ENCODE measurements at places on chromosomes 11 and 22.

DNA sequence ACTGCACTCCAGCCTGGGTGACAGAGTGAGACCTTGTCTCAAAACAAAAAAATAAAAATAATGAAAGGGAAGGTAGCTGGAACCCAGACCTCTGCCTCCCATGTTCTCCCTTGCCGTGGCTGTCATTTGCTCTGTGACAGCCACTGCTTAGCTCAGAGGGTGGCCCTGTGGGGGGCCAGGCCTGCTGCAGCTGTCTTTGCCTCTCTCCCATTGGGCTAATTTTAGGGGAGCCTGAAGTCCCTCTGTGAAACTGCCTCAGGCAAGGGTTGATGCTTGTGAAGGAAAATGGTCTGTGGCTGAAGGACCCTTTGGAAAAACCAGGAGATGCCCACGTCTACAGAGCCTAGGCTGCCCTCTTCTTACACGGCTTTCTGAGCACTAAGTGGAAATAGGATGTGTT lies 42.9 kb downstream of the C11orf91 start:
- DNase-seq = no peak

DNA sequence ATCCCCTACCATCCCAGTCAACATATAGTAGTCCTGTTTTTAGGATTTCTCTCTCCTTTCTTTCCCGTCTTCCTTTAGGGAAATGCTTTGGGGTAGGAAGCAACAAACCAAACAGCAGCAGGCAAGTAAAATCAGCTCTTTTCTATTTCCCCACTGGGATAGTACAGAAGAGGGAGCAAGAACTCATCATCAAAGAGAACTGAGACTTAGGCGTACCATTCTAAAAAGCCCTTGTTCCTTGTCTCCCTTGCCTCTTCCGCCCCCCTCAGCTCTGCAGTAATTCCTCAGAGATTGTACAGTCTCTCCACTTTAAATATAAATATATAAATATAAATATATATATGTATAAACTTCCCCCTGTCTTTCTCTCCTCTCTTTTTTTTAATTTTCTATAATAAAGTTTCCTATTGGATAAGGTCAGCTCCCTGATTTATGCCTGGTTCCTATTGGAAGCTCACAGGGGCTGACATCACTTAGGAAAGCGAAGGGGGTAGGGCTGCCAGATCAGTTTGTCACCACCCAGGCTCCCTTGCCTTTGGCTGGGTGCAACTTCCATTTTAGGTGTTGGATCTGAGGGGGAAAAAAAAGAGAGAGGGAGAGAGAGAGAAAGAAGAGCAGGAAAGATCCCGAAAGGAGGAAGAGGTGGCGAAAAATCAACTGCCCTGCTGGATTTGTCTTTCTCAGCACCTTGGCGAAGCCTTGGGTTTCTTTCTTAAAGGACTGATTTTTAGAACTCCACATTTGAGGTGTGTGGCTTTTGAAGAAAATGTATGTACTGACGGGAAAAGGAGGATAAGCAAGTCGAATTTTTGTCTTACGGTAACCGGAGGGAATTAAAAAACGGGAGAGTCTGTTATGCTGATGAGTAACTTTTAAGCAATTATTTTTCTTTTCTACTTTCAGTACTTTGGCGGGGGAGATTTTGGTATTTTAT lies at the start of gene CTNND1:
Gene CTNND1, plus strand, starts transcription at position 502 of the 934 bp plus-strand sequence. CDS start 29,677 bp downstream, outside the sequence.
- peak; percentile 78 for DNase-seq

DNA sequence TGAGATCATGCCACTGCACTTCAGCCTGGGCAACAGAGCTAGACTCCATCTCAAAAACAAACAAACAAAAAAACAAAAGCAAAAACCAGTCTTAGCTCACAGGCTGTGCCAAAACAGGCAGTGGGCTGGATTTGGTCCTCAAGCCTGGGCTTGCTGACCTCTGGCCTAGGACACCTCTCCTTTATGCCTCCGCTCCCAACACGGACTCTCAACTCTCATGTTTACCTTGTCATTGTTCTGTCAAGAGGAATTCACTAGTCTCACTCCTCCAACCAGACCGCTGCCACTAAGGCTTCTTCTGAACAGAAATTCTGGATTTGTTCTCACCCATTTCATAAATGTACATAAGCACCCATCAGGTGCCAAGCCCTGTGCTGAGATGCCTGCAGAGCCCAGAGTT lies 42.6 kb downstream of the FAM83F start:
- no peak for DNase-seq

- DNase-seq = no peak
Observed at GRCh38 chr22:40739721-40740120, 60.4 kb downstream of the MCHR1 start.

DNA sequence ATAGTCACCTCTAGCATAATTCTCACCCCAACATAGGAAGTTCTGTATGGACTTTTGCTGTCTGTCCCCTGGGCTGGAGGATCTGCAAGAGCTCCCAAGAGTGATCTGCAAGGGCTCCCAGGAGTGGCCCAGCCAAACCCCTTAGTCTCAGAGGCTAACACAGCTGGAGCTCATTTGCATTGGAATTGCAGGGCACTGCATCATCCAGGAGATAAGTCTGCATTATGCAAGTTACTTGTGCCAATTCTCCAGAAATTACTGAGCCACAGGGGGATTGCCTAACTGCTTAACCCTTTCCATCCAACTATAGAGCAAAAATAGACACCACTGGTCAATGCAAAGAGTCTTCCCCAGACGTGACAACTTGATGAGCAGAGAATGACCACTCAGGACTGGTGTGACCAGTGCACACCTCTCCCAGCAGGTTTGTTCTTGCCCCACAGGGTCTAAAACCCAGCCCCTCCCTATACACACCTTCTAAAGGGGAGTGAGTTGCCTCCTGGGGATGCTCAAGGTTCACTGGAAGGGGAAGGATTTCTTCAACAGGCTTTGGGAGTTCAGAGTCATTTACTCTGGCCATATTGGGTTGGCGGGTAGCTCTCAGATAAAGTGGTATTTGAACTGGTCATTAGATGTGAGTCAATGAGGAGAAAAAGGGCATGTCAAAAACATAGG lies 38.4 kb downstream of the POU2AF3 start:
- no peak for DNase-seq

GRCh38 chr11:134637091-134638015 lies 225.3 kb upstream of the B3GAT1 start:
- DNase-seq = no peak

GRCh38 chr11:61593151-61593550 lies 12.3 kb upstream of the SYT7 start:
- no peak for DNase-seq

GRCh38 chr11:31804312-31805036 lies 6.6 kb downstream of the PAX6 start:
- no peak for DNase-seq

GRCh38 chr11:112343368-112344039 lies 82.8 kb upstream of the PLET1 start:
- DNase-seq = peak; percentile 24

- DNase-seq = no peak
Observed at GRCh38 chr11:95322539-95322938, 91.5 kb upstream of the SESN3 start.

DNA sequence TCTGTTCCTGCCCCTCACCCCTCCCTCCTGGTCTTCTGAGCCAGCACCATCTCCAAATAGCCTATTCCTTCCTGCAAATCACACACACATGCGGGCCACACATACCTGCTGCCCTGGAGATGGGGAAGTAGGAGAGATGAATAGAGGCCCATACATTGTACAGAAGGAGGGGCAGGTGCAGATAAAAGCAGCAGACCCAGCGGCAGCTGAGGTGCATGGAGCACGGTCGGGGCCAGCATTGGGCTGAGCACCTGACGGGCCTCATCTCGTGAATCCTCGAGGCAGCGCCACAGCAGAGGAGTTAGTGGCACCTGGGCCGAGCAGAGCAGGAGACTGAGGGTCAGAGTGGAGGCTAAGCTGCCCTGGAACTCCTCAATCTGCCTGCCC lies 941.8 kb downstream of the BRD1 start:
- no peak for DNase-seq

DNA sequence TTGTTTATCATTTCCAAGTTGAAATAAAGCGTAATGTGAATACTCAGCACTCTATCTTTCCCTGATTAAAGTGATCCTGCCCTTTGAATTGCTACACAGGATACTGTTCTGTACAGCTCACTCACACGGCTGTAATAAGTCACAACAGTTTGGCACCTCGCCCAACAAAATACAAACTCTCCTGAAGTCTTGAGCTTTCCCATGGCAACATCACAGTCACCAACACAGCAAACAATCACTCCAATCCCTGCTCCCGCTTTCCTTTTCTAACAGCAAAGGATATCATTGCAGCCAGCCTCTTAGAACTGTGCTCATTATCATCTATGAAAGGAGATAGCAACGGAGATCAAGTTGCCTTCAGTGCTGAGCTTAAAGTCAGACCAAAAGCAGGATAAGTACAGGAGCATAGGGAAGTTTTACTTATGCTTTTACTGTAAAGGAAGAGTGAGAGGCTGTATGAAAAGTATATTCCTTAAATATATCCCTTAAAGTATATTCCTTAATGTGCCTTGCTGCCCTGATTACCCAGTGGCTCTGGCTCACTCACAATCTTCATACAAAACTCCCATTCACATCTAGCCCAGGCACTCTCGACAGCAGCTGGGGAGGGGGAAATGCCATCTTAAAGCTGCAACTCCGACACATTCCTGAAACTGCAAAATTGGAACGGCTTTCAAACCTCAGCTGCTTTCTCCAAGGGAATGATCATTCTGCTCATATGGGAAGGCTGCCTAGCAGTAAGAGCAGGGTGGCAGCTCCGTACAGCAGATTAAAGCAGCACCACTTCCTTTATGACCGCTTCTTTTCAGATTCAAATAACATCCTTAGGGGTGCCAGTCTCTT lies 35.8 kb downstream of the MAML2 start:
- no peak for DNase-seq

DNA sequence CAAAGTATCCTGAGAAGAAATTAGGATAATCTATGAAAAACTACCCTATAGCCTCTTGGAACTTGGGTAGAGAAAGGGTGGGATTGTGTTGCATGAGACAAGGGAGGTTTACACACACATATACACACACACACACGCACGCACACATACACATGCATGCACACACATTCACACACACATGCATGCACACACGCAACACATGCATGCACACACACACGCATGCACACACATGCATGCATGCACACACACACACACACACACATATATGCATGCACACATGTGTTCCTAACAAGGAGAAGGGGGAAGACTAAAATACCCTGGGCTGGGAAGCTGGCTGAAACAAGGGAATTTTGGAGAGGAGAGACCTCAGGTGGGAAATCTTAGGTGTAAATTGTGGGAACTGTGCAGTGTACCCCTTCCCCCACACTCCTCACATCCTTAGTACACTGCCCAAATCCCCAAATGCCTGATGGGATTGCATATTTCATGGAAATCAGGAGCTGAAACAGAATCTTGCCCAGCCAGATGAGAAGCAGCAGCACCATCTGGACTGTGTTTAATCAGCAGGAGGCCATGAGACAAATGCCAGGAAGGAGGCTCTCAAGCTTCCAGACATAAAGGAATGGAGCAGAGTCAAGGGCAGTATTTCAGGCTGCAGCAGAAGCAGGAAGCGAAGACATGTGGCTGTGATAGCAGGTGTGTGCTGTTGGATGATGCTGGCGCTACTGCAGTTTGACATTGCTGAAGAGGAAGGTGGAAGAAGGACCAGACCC lies 14.6 kb upstream of the POLD3 start:
- no peak for DNase-seq

GRCh38 chr11:61701242-61701886 lies 21.2 kb downstream of the DAGLA start:
- no peak for DNase-seq

- DNase-seq = no peak
Observed at GRCh38 chr11:41334007-41334933, 125.2 kb downstream of the LRRC4C start.

DNA sequence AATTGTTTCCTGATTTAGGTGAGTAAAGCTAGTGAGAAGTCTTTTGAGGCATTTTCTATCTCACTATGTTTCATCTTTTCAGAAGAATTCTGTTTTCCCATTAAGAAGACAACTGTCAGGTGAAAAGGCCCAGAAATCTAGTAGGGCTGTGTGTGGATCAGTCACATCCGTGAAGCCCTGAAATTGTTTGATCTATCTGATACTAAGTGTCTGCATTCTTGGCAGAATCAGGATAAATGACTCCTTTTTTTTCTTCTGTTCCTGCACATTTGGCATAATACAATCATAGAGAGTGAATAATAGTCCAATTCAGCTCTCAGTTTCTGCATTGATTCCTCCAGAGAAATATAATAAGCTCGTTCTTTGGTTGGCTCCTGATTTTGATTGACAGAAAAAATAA lies 208.3 kb downstream of the NAV2 start:
- no peak for DNase-seq

DNA sequence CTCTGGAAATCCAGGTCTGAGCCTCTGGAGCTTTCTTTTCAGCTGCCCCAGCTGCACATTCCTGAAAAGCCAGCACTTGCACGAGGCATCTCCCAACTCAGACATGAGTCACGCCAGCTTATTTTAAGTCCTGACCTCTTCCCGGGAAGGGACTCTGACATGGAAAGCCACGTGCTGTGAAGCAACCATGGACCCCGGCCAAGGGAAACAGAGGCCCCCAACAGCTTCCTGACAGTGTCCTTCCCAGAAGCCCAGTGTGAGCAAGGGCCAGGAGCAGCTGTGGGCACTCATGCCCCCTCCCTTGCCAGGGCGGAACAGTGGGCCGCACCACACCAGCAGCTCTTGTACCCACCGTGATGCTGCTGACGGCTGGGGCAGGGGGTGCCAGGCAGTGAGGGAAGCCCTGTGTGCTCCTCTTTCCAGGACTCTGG lies 118.8 kb upstream of the CADM1 start:
- DNase-seq = no peak

GRCh38 chr11:95688015-95688414 lies 101.6 kb downstream of the FAM76B start:
- DNase-seq = no peak

GRCh38 chr11:45568049-45568448 lies 97.4 kb downstream of the CHST1 start:
- DNase-seq = no peak

GRCh38 chr11:58023435-58023931 lies at the start of gene OR9Q1:
OR9Q1 (plus strand) TSS chr11:58023881; CDS start chr11:58179445, 155,564 bp downstream.
- DNase-seq = no peak

- no peak for DNase-seq
Observed at GRCh38 chr22:24178502-24179440, 2.5 kb upstream of the SUSD2 start.

DNA sequence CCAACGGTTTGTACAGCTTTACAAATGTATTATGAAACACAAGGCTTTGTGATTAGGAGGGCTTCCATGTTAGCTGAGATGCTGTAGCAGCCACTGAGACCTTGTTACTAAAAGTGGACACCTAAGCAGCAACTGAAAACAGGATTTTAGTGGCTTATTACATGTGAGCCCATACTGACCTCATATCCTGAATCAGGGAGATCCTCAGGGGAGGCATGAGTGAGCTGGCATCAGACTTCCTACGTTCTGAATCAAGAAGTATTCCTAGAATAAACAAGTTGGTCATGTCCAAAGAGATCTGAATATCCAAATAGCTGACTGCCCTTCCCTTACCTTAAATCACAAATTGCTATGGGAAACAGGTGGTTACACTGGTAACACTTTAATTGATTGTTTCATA lies 59.1 kb upstream of the SCUBE2 start:
- DNase-seq = no peak

DNA sequence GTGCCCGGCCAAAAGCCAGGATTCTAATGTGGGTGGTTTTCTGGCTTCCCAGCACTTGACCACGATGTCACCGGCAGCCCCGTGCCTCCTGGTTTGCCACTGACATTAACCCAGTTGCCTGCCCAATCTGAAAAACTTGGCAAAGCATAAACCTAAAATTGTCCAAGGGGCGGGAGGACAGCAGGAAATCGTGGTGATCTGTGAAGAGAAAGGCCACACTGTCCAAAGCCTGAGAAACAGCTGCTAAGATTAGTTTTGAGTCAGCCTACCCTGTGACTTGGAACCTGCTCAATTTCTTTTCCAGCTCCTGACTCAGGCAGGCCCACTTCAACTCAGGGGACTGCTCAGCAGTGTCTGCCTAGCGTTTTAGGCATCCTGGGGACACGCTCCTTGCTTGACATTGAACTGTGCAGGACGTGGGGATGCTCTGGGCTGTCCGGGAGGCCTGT lies 8.2 kb upstream of the F2 start:
- no peak for DNase-seq

All from cerebellar nuclear complex (tissue), 1 donor.